ENCODE measurements at places on chromosomes 5 and 9.
A peak's percentile ranks its signal among the peaks of the same experiment; 100 is the strongest.

GRCh38 chr9:14030375-14031059 is 283.4 kb downstream of the NFIB start:
- no peak for DNase-seq

DNA sequence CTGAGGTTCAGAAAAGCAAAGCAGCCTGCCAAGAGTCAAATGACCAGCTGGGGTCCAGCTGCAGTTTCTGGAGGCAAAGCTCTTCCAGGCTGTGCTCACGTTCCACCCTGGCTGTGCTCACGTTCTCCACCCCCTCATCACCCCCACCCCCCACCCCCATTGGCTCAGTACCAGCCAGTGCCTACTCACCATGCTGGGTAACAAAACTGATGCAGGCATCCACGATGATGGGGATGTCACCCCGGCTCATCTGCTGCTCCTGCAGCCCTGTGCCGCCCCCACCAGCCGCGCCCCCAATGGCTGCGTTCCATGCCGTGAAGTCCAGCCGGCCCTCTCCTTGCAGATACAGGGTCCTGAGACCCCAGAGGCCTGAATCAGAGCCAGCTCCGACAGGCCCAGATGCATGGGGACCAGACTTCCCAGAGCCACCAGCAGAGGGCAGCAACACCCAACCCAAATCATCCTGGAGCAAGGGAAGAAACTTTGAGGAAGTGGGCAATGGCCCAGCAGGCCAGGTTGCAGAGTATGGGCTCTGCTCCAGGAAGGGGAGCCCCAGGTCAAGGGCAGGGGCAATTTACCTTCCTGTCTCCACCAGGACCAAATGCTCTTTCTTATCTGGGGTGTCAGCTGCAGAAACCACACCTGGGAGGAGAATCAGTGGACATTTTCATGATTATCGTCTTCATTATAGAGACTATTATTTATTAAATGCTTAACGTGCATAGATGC is 13.7 kb upstream of the FCHSD1 start:
- no peak for DNase-seq

- DNase-seq, result no peak
Observed at GRCh38 chr9:116174347-116174746, 20.8 kb downstream of the PAPPA start.

DNA sequence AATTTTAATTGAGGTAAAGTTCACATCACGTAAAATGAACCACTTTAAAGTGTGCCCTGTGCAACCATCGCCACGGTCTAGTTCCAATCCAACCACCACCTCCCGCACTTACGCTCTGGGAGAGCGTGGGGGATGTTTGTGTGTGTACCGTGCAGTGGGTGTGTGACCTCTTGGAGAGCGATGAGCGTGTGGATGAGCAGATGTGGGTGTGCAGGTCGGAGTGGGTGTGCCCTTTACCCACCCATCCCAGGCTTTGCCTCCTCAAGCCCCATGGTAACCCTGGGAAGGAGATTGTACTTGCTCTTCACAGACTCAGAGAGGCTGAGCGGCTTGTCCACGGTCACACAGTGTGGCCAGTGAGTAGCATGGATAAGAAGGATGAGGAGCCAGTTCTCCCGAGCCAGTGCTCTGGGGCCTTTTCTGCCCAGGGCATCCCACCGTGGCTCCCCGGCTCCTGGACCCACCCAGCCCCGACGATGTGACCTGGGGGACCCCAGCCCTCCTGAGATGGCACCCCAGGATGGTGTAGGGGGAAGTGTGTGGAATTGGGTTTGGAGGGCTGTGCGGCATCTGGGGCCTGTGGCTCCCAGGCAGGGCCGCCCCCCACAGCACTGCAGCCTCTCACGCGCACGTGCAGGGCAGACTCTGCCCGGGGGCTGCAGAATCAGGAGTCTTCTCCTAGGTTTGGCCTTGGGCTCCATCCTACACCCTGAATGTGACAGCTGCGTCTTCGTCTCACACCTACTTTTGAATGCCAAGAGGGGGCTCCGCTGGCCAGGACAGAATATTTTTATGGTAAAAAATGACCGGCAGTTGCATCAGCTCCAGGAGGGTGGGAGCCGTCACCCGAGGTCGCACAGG is 13.6 kb downstream of the LHX3 start:
- DNase-seq, result no peak

DNA sequence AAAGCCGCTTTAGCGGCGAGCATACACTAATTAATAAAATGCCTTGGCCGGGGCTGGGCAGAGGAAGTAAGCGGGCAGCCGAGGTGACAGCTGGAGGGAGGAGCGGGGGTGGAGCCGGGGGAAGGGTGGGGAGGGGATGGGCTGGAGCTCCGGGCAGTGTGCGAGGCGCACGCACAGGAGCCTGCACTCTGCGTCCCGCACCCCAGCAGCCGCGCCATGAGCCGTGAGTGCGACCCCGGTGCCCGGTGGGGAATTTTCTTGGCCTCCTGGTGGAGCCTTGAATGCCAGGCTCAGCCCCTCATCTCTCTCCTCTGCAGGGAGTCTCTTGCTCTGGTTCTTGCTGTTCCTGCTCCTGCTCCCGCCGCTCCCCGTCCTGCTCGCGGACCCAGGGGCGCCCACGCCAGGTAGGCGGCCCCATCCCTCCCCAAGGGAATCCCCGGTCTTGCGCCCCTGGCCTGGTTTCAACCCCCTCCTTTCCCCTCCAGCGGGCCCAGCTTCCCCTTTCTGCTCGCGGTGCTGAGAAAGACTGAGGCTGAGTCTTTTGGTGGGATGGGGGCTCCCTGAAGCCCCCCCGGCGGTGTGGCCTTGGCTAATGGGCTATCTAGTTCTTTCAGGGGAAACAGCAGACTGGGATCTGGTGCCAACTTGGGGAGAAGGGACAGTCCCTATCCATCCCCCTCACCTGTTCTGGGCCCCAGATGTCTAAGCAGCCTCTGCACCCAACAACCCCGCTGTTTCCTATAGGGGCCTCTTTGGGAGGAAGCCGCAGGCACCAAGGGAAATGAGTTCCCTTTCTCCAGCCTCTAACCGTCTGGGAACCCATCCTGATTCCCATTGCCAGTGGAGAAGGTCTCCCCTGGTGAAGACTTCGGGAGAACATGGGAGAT is at the start of gene PTGS1:
TSS of gene PTGS1 (plus strand) at position 156 of the 887 bp plus-strand sequence. CDS start at position 217, 61 bp downstream.
- DNase-seq, result no peak

GRCh38 chr9:15086156-15086763 is 176.0 kb upstream of the FREM1 start:
- DNase-seq, result no peak

DNA sequence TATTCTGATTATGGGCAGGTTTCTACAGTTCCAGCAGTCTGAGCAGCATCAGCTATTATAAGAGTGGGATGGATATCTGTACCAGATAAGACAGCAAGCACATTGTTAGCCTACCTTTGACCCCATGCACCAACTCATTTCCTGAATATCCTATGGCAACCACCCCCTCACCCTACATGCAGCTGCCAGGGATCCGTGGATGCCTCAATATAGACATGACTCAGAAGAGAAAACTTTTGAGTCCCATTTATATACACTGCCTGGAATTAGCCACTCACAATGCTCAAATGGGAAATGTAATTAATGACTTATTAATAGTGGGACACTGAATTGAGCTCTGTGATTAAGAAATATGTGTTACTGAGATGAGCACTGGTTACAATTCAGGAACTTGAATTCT is 124.4 kb downstream of the SSBP2 start:
- no peak for DNase-seq

GRCh38 chr9:69667306-69667705 is 4.9 kb downstream of the APBA1 start:
- DNase-seq, result no peak

- DNase-seq, result no peak
Observed at GRCh38 chr5:16774806-16775205, 158.0 kb upstream of the RETREG1 start.

DNA sequence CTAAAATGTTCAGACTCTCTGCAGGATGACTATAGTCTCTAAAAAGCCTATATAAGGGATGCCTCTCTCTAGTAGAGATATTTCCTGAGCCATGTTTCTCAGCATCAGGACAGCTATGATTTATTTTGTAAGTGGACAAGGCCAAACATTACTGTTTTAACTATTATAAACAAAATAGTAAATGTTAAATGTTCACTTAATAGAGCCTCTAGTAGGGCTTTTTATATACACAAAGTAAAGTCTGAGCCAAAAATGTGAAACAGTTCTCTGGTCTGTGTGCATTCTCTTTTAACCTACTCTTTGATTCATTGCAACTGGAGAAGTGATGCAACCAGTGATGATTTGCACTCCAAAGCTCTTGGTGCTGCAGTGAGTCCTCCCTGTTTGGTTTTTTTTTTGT is 220.5 kb downstream of the GDNF start:
- DNase-seq, result no peak

DNA sequence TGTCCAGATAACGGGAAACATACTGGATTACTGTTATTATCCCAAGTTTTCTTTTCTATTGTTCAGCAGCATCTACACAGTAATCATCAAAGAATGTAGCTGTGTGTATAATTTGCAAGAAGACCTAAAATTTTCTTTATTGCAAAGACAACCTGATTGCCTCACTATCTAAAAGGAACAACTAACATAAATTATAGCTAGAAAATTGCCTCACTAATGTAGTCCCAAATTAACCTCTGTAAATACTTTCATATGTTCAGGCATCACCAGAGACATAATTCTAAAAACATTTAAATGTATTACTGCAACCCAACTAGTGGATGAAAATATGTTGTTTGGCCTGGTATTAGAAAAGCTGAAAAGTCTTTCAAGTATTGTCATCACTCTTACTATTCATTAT is 275.4 kb downstream of the CDH12 start:
- no peak for DNase-seq

GRCh38 chr9:117739624-117740347 is 35.6 kb downstream of the TLR4 start:
- DNase-seq, result no peak

DNA sequence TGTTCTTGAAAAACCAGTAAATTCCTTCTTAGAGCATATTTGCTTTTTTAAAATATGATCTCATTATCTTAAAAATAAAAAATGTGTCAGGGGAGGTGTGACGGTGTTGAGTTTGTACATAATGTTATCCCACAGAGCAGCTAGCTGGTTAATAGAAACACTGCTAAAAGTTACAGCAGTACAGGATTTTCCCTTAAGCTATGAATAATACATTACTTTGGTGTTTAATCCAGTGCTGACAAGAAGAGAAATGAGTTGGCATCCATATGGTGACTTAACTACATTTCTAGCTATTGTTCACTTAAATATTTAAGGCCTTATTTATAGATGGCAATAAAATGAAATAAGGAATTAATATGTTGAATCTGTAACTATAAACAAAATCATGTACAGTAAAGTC is 883.1 kb downstream of the CDH18 start:
- no peak for DNase-seq

DNA sequence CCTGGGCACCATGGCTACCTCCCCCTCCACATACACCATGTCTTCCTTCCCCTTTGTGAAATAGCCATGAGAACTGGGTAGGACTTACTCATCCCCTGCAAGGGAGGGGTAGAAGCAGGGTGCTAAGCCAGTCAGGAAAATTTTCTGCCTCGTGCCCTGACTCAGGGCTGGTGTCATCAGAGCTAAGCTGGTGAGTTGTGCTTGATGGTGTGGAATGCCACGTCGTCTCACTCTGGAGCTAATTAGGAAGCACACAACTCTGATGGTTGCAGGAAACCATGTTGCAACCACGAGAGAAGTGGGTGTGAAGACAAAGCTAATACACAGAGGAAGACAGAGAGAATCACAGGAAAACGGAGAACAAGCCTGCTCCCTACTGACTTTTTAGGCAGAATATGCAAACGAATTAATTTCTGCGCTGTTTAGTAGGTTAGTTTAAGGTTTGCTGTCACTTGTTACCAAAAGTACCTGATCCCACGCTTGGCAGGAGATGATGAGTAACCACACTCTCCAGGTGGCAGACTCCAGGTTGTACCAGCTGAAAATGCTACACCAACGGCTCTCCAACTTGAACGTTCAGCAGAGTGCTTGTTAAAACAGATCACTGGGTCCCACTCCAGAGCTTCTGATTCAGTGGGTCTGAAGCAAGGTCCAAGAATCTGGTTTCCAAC is 54.5 kb downstream of the STK10 start:
- DNase-seq, result peak; percentile 92

GRCh38 chr9:132645711-132646110 is 24.1 kb downstream of the DDX31 start:
- DNase-seq, result no peak

GRCh38 chr9:34555002-34555348 is 32.2 kb upstream of the ENHO start:
- no peak for DNase-seq

GRCh38 chr5:87266914-87267573 is 639 bp upstream of the RASA1 start:
- DNase-seq, result no peak

DNA sequence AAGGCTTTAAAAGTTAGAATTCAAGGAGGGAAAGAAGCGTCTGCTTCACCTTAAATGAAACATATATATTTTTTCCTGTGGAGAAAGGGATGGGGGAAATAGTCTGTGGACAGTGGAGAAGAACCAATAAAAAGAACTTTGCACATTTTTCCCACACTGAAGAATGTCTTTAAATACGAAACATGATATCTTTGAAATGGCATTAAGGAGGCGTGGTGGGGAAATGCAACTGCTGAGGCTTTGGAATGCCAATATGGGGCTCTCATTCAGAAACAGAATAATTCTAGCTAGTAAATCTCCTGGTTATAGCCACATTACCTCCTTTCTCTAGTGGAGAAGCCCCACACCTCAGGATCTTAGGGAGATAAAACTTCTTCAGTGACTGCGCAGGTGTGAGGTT is 46.8 kb downstream of the TNC start:
- no peak for DNase-seq

DNA sequence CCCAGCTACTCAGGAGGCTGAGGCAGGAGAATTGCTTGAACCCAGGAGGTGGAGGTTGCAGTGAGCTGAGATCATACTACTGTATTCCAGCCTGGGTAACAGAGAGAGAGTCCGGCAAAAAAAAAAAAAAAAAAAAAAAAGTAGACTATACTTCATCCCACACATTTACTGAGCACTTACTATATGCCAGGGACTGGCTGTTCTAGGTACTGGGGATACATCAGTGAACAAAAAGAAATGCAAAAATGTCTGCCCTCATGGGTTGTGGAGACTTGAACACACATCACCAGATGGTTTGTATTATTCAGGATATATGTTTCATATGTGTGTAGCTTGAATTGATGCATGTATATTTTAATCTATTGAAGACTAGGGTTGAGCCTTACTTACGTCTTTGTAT is 2.9 kb upstream of the LHFPL2 start:
- DNase-seq, result no peak

DNA sequence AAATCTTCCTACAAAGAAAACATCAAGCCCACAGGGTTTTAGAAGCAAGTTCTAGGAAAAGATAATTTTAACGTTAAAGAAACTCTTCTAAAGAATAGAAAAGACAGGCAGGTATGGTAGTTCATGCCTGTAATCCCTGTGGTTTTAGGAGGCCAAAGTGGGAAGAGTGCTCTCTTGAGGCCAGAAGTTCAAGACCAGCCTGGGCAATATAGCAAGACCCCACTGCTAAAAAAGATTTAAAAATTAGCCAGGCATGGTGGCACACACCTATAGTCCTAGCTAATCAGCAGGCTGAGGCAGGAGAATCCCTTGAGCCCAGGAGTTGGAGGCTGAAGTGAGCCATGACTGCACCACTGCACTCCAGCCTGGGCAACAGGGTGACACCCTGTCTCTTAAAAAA is 193.3 kb downstream of the MLLT3 start:
- DNase-seq, result no peak

GRCh38 chr5:83097689-83098231 is 20.4 kb downstream of the XRCC4 start:
- no peak for DNase-seq

GRCh38 chr5:175609526-175609925 is 48.3 kb upstream of the HRH2 start:
- DNase-seq, result no peak

- no peak for DNase-seq
Observed at GRCh38 chr9:78311886-78312524, 15.1 kb downstream of the PSAT1 start.

Data from stromal cell of bone marrow (primary cell).